ENCODE measurements at places on chromosomes 6 and 20. TPM values are rescaled to one million over a fixed set of nuclear protein-coding genes. Genes with fewer than 3 reads are reported as not detected.

The CTCFL gene
- not detected for polyA plus RNA-seq

The KCNK5 gene
- polyA plus RNA-seq, result 3.1 TPM

The CCN2 gene
- 506 TPM for polyA plus RNA-seq

The PPP1R11 gene
- polyA plus RNA-seq, result 78.7 TPM

The ERVFRD-1 gene
- polyA plus RNA-seq, result 0.22 TPM

The TRIM15 gene
- polyA plus RNA-seq, result not detected

The PRSS35 gene
- polyA plus RNA-seq, result 1.3 TPM

The ZNF311 gene
- polyA plus RNA-seq, result 1.3 TPM

The DPPA5 gene
- not detected for polyA plus RNA-seq

The NDUFAF5 gene
- 19.3 TPM for polyA plus RNA-seq

The SPATS1 gene
- polyA plus RNA-seq, result not detected

The MYLK2 gene
- polyA plus RNA-seq, result not detected

The RSPH4A gene
- 0.28 TPM for polyA plus RNA-seq

The PLN gene
- polyA plus RNA-seq, result 96.0 TPM

The FAM209A gene
- polyA plus RNA-seq, result 0.15 TPM

The CGAS gene
- 3.1 TPM for polyA plus RNA-seq

The GPX5 gene
- polyA plus RNA-seq, result not detected

The HEY2 gene
- polyA plus RNA-seq, result 3.0 TPM

The ITPA gene
- 40.8 TPM for polyA plus RNA-seq

The SNPH gene
- polyA plus RNA-seq, result 7.3 TPM

The WFDC5 gene
- 0.27 TPM for polyA plus RNA-seq

The TFAP2D gene
- polyA plus RNA-seq, result not detected

The TBXT gene
- polyA plus RNA-seq, result not detected

The RSPO3 gene
- 4.4 TPM for polyA plus RNA-seq

The PDE7B gene
- 9.3 TPM for polyA plus RNA-seq

The TEAD3 gene
- polyA plus RNA-seq, result 126 TPM

The CPNE5 gene
- polyA plus RNA-seq, result 3.3 TPM

The PTCRA gene
- polyA plus RNA-seq, result not detected

The TGM2 gene
- 360 TPM for polyA plus RNA-seq

The PRL gene
- not detected for polyA plus RNA-seq

The PPT2 gene
- 20.0 TPM for polyA plus RNA-seq

The ZNF451 gene
- polyA plus RNA-seq, result 12.4 TPM

The BPIFB1 gene
- not detected for polyA plus RNA-seq

The NRSN1 gene
- polyA plus RNA-seq, result 0.73 TPM

The APOBEC2 gene
- polyA plus RNA-seq, result 0.41 TPM

The PYGB gene
- 237 TPM for polyA plus RNA-seq

The DCDC2 gene
- 0.23 TPM for polyA plus RNA-seq

The GABRR1 gene
- polyA plus RNA-seq, result 0.11 TPM

The ZBP1 gene
- polyA plus RNA-seq, result 0.46 TPM

The TSPO2 gene
- not detected for polyA plus RNA-seq

The GGTLC1 gene
- not detected for polyA plus RNA-seq

The SMLR1 gene
- not detected for polyA plus RNA-seq

The KIFC1 gene
- polyA plus RNA-seq, result 1.2 TPM

The PKIB gene
- 0.60 TPM for polyA plus RNA-seq

The DLK2 gene
- 0.67 TPM for polyA plus RNA-seq

The OVOL2 gene
- 0.62 TPM for polyA plus RNA-seq

The DEFB132 gene
- polyA plus RNA-seq, result 0.04 TPM

The MCCD1 gene
- not detected for polyA plus RNA-seq

The SCGN gene
- 0.09 TPM for polyA plus RNA-seq

The C2 gene
- 10.0 TPM for polyA plus RNA-seq

The SSTR4 gene
- 0.06 TPM for polyA plus RNA-seq

The NEURL2 gene
- polyA plus RNA-seq, result 11.7 TPM

The RAET1G gene
- polyA plus RNA-seq, result 3.4 TPM

The LGSN gene
- polyA plus RNA-seq, result not detected

The PNLDC1 gene
- polyA plus RNA-seq, result 0.15 TPM

Measured in urinary bladder (tissue), 4 donors.